ENCODE measurements at places on chromosomes 7 and 10.

- no peak for DNase-seq
Measured at GRCh38 chr7:52973126-52973525, 62.3 kb upstream of the POM121L12 start.

DNA sequence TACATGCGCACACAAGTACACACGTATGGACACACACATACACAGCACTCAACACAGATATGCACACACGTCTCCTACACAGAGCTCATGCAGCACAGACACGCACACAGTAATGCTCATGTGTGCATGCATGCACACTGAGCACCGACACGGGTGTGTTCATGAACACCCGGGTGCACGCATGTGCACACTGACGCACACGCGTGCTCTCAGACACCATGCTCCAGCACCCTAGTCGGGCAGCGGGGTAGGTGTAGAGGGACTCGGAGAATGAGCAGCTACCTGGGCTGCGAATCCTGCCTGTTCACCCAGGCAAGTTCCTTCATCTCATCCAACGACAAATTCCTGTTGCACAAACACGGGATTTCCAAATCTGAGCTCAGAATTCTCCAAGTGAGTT, 184.7 kb downstream of the MAD1L1 start:
- DNase-seq: no peak

- no peak for DNase-seq
Measured at GRCh38 chr10:31620226-31621151, 301.5 kb downstream of the ZEB1 start.

- DNase-seq: no peak
Measured at GRCh38 chr7:73541722-73542121, 15.8 kb downstream of the BCL7B start.
